ENCODE measurements at places on chromosomes 1 and 21.

DNA sequence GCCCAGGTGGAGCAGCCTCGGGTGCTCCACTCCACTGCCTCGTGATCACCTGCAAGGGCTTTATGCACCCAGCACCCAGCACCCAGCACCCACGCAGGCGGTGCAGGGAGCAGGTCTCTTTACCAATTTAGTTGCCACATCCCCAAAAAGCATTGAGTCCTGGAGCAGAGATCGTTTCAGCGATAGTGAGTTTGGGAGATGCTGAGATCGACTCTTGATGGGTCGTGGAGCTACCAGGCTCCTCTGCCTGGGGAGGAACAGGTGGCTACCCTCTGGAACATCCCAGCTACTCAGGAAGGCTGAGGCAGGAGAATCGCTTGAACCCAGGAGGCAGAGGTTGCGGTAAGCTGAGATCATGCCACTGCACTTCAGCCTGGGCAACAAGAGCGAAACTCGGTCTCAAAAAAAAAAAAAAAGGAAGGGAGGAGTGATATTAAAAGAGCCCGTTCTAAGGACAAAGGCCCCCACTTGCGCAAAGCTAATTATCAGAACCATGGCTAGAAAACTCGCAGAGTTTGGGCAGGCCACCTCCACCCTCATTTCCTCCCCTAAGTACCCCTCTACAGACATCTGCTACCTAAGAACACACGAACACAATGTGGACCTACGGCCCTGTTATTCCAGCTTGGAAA is 106.5 kb upstream of the SLC45A1 start:
- no peak for DNase-seq
- no peaks in the 10 kb centered on the region for H3K36me3 ChIP-seq
- H3K27ac ChIP-seq: no peak overlapping the region

GRCh38 chr1:204079608-204079999 is 6.7 kb downstream of the SOX13 start:
- no peaks in the 10 kb centered on the region for H3K27me3 ChIP-seq
- no peak for DNase-seq
- peak overlapping the region; percentile 3 for H3K27ac ChIP-seq
- H3K36me3 ChIP-seq: no peaks in the 10 kb centered on the region
- peaks cover 42% of the 10 kb centered on the region for H3K4me1 ChIP-seq
- H3K4me3 ChIP-seq: no peak overlapping the region

DNA sequence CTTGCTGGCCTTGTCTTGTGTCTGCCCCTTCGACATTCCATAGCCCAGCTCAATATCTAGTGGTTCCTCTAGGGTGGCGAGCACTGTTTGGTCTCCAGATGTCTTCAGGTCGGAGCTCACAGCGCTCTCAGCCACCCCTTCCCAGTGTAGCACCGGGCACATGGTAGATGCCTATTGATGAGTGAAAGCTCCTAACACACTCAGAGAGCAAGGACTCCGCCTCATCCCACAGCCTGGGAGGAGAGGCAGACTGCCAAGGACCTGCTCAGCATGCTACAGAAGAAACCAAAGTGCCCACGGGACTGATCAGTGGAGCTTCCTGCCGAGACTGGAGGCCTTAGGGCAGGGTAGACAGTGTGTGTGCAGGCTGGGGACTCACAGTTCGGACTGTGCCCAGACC is 10.9 kb downstream of the PCSK9 start:
- H3K27ac ChIP-seq: no peak overlapping the region
- H3K4me3 ChIP-seq: no peak overlapping the region
- no peaks in the 10 kb centered on the region for H3K4me1 ChIP-seq
- DNase-seq: no peak
- no peaks in the 10 kb centered on the region for H3K27me3 ChIP-seq

GRCh38 chr1:211082824-211083223 is 51.1 kb downstream of the KCNH1 start:
- H3K4me3 ChIP-seq: no peak overlapping the region
- no peaks in the 10 kb centered on the region for H3K27me3 ChIP-seq
- no peaks in the 10 kb centered on the region for H3K36me3 ChIP-seq
- no peaks in the 10 kb centered on the region for H3K4me1 ChIP-seq
- no peak overlapping the region for H3K27ac ChIP-seq

GRCh38 chr21:35197191-35197590 is 148.1 kb upstream of the RUNX1 start:
- H3K27me3 ChIP-seq: no peaks in the 10 kb centered on the region
- no peak for DNase-seq
- H3K4me1 ChIP-seq: no peaks in the 10 kb centered on the region
- H3K27ac ChIP-seq: no peak overlapping the region
- H3K36me3 ChIP-seq: no peaks in the 10 kb centered on the region

GRCh38 chr21:27047283-27047657 is 80.4 kb upstream of the ADAMTS5 start:
- no peaks in the 10 kb centered on the region for H3K4me1 ChIP-seq
- H3K36me3 ChIP-seq: no peaks in the 10 kb centered on the region
- no peaks in the 10 kb centered on the region for H3K27me3 ChIP-seq
- H3K27ac ChIP-seq: no peak overlapping the region
- no peak overlapping the region for H3K4me3 ChIP-seq
- DNase-seq: peak; percentile 8

- H3K27me3 ChIP-seq: no peaks in the 10 kb centered on the region
- H3K27ac ChIP-seq: no peak overlapping the region
- no peaks in the 10 kb centered on the region for H3K36me3 ChIP-seq
- DNase-seq: no peak
- no peaks in the 10 kb centered on the region for H3K4me1 ChIP-seq
Observed at GRCh38 chr1:207833381-207833780, 77.5 kb downstream of the CD34 start.

DNA sequence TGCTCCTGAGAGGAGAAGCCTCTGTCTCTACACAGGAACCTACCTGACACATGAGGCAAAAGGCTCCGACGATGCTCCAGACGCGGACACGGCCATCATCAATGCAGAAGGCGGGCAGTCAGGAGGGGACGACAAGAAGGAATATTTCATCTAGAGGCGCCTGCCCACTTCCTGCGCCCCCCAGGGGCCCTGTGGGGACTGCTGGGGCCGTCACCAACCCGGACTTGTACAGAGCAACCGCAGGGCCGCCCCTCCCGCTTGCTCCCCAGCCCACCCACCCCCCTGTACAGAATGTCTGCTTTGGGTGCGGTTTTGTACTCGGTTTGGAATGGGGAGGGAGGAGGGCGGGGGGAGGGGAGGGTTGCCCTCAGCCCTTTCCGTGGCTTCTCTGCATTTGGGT is 3.9 kb upstream of the ACKR1 start:
- H3K27me3 ChIP-seq: no peaks in the 10 kb centered on the region
- H3K4me1 ChIP-seq: peaks cover 2% of the 10 kb centered on the region
- H3K36me3 ChIP-seq: no peaks in the 10 kb centered on the region
- H3K4me3 ChIP-seq: no peak overlapping the region
- DNase-seq: no peak
- no peak overlapping the region for H3K27ac ChIP-seq

GRCh38 chr1:166980383-166980782 is 5.0 kb upstream of the ILDR2 start:
- no peak for DNase-seq
- no peak overlapping the region for H3K4me3 ChIP-seq
- H3K27ac ChIP-seq: no peak overlapping the region
- H3K27me3 ChIP-seq: peaks cover 7% of the 10 kb centered on the region
- H3K4me1 ChIP-seq: peaks cover 2% of the 10 kb centered on the region
- H3K36me3 ChIP-seq: no peaks in the 10 kb centered on the region

- H3K27me3 ChIP-seq: no peaks in the 10 kb centered on the region
- H3K27ac ChIP-seq: no peak overlapping the region
- DNase-seq: no peak
- peaks cover 5% of the 10 kb centered on the region for H3K4me1 ChIP-seq
Observed at GRCh38 chr1:93906480-93906879, 2.8 kb downstream of the GCLM start.

DNA sequence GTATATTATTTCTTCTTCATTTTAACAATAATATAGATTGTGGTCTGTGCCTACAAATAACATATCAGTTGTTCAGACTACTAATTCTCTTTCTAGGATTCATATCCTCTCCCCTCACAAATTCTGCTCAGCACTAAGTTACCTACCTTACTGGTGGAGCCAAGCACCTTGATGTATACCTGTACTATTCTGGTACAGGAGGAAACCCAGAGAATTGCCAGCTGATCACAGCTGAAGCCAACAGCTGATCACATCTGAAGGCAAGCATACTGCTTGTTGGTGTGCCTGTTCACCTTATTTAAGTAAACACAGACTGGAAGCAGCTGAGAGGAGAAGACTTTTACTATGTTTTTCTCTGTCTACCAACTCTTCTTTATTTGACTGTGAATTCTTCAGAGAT is 101.8 kb downstream of the PBX1 start:
- H3K27me3 ChIP-seq: no peaks in the 10 kb centered on the region
- peaks cover 1% of the 10 kb centered on the region for H3K4me1 ChIP-seq
- peaks cover 4% of the 10 kb centered on the region for H3K36me3 ChIP-seq
- no peak overlapping the region for H3K4me3 ChIP-seq
- no peak for DNase-seq

DNA sequence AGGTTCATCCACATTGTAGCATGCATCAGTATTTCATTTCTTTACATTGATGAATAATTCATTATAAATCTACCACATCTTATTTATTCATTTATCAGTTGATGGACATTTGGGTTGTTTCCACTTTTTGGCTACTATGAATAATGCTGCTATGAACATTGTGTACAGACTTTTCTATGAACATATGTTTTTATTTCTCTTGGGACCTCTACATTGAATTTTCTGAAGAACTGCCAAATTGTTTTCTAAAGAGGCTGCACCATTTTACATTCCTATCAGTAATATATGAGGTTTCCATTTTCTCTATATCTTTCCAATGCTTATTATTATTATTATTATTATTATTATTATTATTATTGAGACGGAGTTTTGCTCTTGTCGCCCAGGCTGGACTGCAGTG is 81.3 kb upstream of the SELENON start:
- no peaks in the 10 kb centered on the region for H3K27me3 ChIP-seq
- H3K4me1 ChIP-seq: no peaks in the 10 kb centered on the region
- no peak overlapping the region for H3K27ac ChIP-seq
- H3K4me3 ChIP-seq: no peak overlapping the region
- no peak for DNase-seq

DNA sequence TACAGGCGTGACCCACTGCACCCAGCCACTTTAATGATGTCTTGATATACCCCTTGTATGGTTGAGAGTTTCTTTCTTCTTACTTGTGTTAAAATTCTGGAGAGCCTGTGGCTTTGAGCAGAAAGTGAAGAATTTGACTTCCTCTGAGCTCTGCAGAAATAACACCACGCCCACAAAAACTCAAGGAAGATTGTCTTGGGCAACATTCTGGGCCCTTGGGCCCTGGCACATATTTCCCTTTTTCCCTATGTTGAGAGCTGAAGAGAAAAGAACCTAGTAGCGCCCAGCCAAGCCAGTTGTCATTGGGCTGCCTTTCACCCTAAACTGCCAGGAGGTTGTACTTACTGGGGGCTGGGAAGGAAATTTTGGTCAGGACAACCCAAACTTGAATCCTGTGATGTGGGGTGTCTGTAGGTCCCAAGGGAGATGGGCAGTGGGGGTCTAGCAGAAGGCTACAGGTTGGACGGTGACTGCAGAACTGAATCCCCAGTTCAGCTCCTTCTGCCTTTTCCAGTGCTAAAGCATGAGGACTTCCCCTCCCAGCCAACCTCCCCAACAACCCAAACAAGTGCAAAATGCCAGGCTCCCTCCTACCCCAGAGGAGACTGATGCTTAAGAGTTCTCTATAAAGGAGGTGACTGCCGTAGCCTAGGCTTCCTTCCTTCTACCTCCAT is 11.7 kb upstream of the SNAPIN start:
- peaks cover 3% of the 10 kb centered on the region for H3K4me1 ChIP-seq
- no peak overlapping the region for H3K4me3 ChIP-seq
- H3K27ac ChIP-seq: peak overlapping the region; percentile 21
- peaks cover 24% of the 10 kb centered on the region for H3K36me3 ChIP-seq

GRCh38 chr21:37074546-37074945 is 1.5 kb downstream of the TTC3 start:
- H3K4me3 ChIP-seq: peak overlapping the region; percentile 92
- no peak overlapping the region for H3K27ac ChIP-seq
- no peak for DNase-seq
- no peaks in the 10 kb centered on the region for H3K36me3 ChIP-seq
- H3K4me1 ChIP-seq: peaks cover 4% of the 10 kb centered on the region

DNA sequence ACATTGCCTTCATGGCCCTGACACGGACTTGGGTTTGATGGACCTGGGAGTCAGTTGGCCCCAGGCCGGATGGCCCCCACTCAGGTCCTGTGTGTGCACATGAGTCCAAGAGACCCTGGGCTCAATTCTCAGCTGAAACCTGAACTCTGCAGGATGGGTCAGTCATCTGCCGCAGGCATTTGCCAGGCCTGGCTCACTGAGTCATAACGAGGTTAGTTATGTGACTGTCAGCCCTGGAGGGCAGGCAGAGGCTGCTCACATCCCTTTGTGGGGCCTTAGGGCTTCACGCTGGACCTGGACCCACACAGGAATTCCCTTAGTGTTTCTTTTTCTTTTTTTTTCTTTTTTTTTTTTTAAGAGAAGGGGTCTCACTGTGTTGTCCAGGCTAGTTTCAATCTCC is 46.5 kb downstream of the PSMG1 start:
- peaks cover 6% of the 10 kb centered on the region for H3K4me1 ChIP-seq
- H3K4me3 ChIP-seq: no peak overlapping the region
- peaks cover 11% of the 10 kb centered on the region for H3K27me3 ChIP-seq
- no peak overlapping the region for H3K27ac ChIP-seq
- no peaks in the 10 kb centered on the region for H3K36me3 ChIP-seq

GRCh38 chr1:188164459-188164858 is 1335.7 kb downstream of the PLA2G4A start:
- no peak for DNase-seq
- no peak overlapping the region for H3K27ac ChIP-seq
- H3K36me3 ChIP-seq: no peaks in the 10 kb centered on the region

GRCh38 chr1:77412069-77412819 is 130.4 kb downstream of the AK5 start:
- peaks cover 13% of the 10 kb centered on the region for H3K4me1 ChIP-seq
- no peak overlapping the region for H3K27ac ChIP-seq
- H3K36me3 ChIP-seq: no peaks in the 10 kb centered on the region
- DNase-seq: no peak
- no peak overlapping the region for H3K4me3 ChIP-seq

DNA sequence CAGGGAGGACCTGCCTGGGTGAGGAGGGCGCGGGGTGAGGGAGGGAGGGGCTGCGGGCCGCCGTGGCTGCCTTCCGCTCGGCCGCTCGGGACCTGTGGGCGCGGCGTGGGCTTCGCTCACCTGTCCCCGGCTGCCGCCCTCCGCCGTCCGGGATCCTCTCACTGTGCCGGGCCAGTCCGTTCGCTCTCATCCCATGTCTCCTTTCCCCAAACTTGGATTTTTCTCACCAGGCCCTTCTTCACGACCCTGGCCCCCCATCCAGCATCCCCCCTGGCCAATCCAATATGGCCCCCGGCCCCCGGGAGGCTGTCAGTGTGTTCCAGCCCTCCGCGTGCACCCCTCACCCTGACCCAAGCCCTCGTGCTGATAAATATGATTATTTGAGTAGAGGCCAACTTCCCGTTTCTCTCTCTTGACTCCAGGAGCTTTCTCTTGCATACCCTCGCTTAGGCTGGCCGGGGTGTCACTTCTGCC is 362 bp downstream of the ZBTB48 start:
- H3K27me3 ChIP-seq: no peaks in the 10 kb centered on the region
- peak overlapping the region; percentile 69 for H3K4me3 ChIP-seq
- H3K4me1 ChIP-seq: peaks cover 14% of the 10 kb centered on the region
- peaks cover 18% of the 10 kb centered on the region for H3K36me3 ChIP-seq
- H3K27ac ChIP-seq: no peak overlapping the region

GRCh38 chr1:203477748-203478147 is 2.1 kb downstream of the PRELP start:
- H3K27ac ChIP-seq: no peak overlapping the region
- no peaks in the 10 kb centered on the region for H3K27me3 ChIP-seq
- H3K4me3 ChIP-seq: no peak overlapping the region
- no peaks in the 10 kb centered on the region for H3K36me3 ChIP-seq
- DNase-seq: no peak

- H3K27me3 ChIP-seq: no peaks in the 10 kb centered on the region
- DNase-seq: peak; percentile 11
- H3K4me3 ChIP-seq: no peak overlapping the region
- H3K36me3 ChIP-seq: no peaks in the 10 kb centered on the region
Observed at GRCh38 chr1:214514819-214515383, 36.5 kb downstream of the PTPN14 start.

All from neuronal stem cell (in vitro differentiated cells).